Neuronal stem cell (in vitro differentiated cells): ENCODE measurements at places on chromosomes 5 and 9.
A peak's percentile ranks its signal among the peaks of the same experiment; 100 is the strongest.

DNA sequence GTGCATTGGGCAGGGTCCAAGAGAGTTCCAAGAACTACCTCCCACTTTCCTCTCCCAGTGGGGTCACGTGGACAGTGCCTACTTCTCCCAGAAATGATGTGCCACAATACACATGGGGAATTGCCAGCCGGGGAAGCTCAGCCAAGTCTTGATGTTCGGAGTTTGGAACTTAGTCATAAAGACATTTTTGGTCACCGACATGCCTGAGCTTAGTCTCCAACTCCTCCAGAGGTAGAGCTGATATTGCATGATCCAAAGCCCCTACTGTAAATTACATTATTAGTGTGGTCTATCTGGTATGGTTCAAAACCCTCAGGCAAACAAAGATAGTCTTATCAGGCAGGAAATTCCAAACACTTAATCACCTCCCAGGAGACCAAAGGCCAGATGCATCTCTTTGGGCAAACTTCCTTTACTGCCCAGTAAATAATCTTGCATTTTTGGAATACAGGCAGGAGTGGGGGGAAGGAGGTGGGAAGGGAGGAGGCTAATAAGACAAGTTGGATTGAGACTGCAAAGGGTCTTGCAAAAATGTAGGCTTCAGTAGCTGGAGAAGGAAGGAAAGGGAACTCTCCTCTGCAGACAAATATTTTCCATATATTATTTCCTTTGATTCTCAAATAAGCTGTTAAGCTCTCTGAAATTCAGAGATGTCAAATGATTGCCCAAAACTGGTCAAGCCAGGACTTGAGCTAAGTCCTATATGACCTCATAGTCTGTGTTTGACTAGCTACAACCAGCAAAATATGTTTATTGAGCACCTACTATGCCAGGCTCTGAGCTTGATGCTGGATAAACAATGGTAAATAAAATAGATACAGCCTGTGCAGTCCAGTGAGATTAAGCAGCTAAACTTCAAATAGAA is 99.4 kb downstream of the DRD1 start:
- DNase-seq, result no peak

DNA sequence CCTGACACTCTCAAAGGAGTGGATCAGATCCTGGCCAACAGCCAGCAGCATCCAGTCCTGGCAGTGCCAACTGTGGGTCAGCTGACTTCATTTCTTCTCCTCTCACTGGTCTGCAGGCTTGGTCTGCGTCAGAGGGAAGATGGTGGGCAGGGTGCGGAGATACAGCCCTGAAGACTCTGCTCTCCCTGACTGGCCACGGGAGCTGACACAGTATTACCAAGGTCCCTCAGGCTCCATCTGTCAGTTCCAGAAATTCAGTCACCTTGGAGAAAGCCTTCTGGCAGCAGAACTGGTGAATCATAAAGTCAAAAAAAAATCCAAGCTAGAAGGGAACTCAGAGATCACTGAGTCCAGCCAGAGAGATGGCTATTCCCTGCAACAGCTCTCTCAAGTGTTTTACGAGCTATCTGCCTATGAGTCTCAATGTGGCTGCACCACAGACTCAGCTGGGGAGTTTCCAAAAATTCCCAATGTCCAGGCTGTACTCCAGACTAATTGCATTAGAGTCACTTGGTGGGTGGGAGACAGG is 27.9 kb downstream of the C1QTNF2 start:
- no peak for DNase-seq

DNA sequence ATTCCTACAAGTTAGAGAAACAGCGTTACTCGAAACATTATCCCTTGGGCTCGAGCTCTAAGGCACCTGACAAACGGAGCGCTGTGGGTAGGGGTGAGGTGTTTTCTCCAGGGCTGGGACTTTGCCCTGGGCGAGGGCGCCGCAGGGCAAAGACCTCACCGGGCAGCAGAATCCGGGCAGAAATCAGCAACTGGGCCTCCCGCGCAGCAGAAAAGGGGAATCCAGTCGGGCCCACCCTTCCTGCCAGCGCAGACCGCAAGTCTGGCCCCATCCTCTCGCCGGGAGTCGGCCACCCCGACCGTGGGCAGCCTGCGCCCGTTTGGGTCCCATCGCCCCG is 430 bp upstream of the MSH3 start:
- no peak for DNase-seq

DNA sequence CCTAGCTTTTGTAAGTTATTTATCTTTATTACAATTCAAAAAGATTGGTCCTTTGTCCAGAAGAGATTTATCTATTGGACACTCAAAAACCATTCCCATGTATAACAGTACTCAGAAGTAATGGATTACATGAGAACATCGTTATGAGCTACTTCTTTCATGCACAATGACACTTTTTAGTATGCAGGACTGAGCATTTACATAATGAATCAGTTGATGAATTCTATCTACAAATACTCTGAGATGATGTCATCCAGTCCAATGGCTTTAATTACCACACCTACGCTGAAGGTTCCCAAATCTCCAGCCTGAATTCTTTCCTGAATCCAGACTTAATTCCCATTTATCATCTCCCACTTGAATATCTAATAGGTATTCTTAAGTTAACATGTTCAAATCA is 75.3 kb downstream of the PTBP3 start:
- no peak for DNase-seq

DNA sequence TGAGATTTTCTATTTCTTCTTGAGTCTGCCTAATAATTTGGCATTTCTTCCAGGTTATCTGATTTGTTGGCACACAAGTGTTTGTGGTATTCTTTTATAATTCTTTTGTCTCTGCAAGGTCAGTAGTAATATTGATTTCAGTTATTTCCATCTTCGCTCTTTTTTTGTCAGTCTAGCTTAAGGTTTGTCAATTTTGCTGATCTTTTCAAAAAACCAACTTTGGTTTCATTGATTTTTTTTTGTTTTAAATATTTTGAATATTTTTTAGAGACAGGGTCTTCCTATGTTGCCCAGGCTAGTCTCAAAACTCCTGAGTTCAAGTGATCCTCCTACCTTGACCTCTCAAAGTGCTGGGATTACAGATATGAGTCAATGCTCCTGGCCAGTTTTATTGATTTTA is 162.8 kb downstream of the BARX1 start:
- DNase-seq, result no peak

GRCh38 chr9:123929177-123929869 is 603 bp downstream of the DENND1A start:
- DNase-seq, result no peak

DNA sequence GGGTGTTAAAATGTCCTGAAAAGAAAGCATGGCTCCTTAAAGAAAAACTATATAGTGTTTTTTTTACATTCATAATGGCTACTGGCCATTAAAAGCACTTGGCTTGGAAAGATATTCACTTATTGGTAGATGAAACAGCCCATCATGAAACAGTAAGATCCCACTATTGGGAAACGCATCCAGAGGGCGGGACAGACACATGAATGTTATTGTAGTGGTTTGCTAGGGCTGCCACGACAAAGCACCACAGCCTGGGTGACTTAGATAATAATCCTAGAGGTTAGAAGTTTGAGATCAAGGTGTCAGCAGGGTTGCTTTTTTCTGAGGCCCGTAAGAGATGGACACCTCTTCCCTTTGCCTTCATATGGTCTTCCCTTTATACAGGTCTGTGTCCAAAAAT is 139.4 kb upstream of the ANKH start:
- no peak for DNase-seq

GRCh38 chr5:62701036-62701435 is 122.4 kb downstream of the LRRC70 start:
- DNase-seq, result no peak

- no peak for DNase-seq
Measured at GRCh38 chr5:4847766-4848165, 292.4 kb upstream of the ADAMTS16 start.

DNA sequence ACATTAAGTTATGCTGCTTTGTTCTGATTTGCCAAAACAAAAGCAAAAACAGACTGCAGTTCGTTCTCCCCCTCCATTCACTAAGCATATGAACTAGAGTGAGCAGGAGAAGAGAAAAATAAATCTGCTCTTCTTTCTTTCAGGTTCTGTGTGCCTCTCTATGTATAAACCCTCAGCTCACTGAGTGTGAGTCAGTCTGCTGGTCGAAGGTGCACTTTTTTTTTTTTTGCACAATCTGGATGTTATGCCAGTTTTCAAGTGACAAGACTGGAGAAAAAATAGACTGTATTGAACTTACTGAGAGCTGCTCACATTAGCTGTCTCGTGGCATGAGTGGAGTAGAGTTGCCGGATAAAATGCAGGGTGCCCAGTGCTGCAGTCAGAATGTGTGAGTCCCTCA is 244.6 kb upstream of the ATP10B start:
- no peak for DNase-seq

- no peak for DNase-seq
Measured at GRCh38 chr9:27784847-27785713, 211.8 kb upstream of the C9orf72 start.

DNA sequence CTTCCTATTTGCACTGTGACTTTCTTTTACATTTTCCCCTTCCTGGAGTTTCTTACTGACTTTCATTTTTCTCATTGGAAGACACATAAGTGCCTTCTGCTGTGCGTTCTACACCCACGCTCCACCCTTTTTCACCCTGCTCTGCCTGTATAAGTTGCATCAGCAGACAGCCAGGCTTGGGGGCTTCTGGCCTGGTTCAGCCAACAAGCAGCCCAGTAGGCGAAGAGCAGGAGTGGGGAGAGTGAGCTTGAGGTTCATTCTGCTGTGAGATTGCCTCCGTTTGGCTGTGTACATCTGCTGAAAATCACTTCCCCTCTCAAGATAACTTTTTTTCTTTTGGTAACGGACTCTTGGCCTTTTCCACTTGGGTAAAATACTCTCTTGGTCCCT is 38.4 kb downstream of the RASGRF2 start:
- DNase-seq, result no peak

DNA sequence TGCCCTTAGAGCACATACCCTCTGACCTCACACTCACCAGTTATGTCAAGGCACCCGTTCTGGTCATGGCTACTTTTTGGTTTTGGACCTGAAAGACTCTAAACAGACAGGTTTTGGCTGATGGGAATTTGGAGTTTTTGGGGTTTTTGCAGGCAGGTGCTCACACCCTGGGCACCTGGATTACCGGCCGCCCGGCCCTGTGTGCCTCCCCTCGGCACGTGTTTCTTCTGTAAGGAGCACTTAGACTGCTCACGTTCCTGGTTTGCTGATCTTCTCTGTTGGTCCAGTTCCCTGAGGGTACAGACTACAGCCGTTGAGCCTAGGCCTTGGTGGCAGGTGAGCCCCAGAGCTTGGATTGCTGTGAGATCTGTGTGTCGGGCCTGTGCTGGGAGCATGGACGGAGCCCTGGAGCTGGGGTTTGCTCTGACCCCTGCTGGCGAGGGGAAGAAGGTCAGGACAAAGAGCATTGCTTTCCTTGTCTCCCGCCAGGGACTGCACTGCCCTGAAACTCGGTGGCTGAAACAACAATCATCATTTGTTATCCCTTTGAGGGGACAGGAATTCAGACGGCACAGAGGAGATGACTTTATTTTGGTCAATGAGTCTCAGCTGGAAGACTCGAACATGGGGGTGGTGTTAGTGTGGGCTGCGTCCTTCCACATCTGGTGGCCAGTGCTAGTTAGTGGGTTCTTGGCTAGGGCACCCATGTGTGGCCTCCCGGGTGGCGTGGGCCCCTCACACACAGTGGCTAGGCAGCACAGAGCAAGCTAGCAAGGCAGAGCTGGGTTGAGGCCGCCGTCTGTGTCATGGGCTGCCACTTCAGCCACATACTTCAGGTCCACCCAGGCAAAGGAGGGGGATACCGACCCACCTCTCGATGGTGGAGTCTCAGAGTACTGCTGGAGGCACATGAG is 76.4 kb downstream of the EHMT1 start:
- peak; percentile 55 for DNase-seq

GRCh38 chr5:177154003-177154643 is 20.6 kb downstream of the NSD1 start:
- no peak for DNase-seq

DNA sequence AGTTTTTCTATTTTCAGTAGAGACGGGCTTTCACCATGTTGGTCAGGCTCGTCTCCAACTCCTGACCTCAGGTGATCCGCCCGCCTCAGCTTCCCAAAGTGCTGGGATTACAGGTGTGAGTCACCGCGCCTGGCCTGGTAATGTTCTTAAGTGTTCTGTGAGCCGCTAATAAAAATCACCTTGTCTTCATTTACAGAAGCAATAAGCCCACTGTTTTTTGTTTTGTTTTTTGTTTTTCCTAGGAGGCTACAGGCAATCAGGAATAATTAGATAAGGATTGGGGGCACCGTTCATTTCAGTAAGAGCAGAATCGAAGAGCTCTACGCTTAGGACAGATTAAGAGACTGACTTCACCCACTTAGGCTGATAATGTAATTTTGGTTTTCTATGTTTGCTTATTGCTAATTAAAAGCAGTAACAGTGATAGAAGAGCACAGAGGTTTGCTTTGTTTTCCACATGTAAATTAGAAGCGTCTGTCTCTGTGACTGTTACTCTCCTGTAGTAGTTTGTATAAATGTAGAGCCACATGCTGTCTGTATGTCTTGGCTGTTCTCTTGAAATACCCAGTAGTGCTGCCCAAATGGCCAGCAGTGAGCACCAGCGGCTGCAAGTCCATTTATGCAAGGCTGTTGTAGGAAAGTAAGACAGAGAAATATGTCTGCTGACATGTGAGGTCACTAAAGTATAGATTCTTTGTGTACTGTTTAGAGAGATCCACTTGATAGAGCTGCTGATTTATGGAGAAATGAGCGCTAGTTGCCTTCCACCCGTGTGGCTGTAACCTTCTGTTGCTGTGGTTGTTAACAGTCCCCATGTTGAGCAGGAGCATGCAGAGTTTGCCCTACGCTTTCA is 30.5 kb downstream of the TRIO start:
- DNase-seq, result no peak

DNA sequence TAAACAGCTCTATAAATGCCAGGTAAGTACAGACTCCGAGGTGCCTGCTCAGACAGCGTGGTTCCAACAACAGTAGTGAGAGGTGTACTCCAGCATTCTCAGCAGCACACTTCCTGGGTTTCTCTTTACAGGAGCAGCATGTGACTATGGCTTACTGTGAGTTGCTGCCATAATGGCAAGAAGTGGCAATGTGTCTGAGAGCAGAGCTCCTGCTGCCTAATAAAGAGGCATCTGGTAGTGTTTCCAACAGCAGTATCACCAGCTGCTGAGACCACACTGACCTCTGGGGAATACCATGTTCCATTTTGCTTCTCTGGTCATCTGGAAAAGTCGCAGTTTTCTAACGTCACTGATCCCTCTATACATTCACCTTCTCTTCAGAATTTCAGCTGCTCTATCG is 398.2 kb downstream of the SLCO4C1 start:
- no peak for DNase-seq

- no peak for DNase-seq
Measured at GRCh38 chr5:97124335-97124734, 18.1 kb downstream of the LIX1 start.

DNA sequence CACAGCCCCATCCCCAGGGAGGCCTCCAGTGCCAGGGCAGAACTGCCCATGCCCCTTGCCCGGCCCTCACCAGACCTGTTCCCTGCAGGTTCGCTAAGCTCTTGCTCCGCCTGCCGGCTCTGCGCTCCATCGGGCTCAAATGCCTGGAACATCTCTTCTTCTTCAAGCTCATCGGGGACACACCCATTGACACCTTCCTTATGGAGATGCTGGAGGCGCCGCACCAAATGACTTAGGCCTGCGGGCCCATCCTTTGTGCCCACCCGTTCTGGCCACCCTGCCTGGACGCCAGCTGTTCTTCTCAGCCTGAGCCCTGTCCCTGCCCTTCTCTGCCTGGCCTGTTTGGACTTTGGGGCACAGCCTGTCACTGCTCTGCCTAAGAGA is 110.1 kb downstream of the RXRA start:
- DNase-seq, result no peak
